ENCODE measurements at places on chromosomes 12 and 14.
A peak's percentile ranks its signal among the peaks of the same experiment; 100 is the strongest.

DNA sequence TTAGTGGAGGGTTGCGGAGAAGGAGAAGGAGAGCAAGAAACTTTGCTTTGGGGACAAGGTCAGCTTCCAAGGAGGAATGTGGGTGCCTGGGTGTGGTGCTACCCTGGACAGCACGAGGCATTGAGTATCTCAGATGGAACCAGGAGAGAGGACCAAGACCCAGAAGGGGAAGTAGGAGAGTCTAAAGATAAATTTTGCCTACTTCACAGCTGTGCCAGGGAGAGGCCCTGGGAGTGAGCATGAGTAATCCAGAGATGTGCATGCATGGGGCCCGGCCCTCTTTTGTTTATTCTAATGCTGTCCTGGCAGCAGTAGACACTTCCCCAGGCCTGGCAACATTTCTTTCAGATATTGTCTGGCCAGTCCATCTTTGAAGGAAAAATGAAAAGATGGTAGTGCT is 49.5 kb upstream of the GNPNAT1 start:
- no peak overlapping the region for H3K27ac ChIP-seq
- DNase-seq = no peak
- H3K36me3 ChIP-seq = no peaks in the 10 kb centered on the region
- no peaks in the 10 kb centered on the region for H3K27me3 ChIP-seq
- H3K4me1 ChIP-seq = no peaks in the 10 kb centered on the region

DNA sequence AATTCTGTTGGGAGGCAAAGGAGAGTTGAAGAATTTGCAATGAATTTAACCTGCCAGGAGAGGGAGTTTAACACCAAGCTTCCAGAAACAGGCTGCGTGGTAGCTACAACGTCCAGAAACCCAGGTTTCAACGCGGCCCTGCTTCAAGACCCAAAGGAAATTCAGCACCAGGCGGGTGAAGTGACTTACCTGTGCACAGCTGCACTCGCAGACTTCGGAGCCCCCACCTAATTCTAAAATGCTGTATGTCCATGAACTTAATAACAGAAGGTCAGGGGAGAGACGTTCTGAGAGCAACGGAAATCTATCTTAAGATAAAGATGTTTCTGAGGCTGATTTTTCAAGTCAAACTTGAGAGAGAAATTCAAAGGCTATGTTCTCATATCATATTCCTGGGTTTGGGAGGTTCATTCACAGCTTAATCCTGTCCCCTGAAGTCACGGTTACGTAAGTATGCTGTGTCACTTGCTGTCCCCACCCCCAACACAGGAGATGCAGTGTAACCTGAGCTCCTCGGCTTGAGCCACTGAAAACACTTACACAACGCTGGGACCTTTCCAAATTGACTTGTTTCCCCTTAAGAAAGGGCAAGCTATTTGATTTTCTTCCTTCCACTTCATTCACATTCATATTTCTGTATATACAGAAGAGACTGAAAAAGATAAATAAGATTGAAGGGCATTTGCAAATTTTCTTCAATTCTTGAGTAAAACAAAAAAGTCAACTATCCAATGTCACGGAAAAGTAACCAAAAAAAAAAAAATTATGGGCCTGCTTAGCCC is 22.7 kb downstream of the CLIP1 start:
- peak; percentile 86 for DNase-seq
- H3K4me1 ChIP-seq = peaks cover 32% of the 10 kb centered on the region

- H3K27ac ChIP-seq = no peak overlapping the region
- no peaks in the 10 kb centered on the region for H3K4me1 ChIP-seq
- no peak overlapping the region for H3K4me3 ChIP-seq
- peaks cover 53% of the 10 kb centered on the region for H3K36me3 ChIP-seq
- DNase-seq = no peak
- no peaks in the 10 kb centered on the region for H3K27me3 ChIP-seq
Measured at GRCh38 chr12:50453872-50454271, 50.9 kb upstream of the DIP2B start.

GRCh38 chr12:87253157-87253556 is 776.0 kb downstream of the C12orf50 start:
- H3K4me1 ChIP-seq = no peaks in the 10 kb centered on the region
- no peaks in the 10 kb centered on the region for H3K36me3 ChIP-seq
- H3K27ac ChIP-seq = no peak overlapping the region
- no peak for DNase-seq
- no peaks in the 10 kb centered on the region for H3K27me3 ChIP-seq
- H3K4me3 ChIP-seq = no peak overlapping the region
